ENCODE measurements at places on chromosomes 3 and 15.
A peak's percentile ranks its signal among the peaks of the same experiment; 100 is the strongest.

DNA sequence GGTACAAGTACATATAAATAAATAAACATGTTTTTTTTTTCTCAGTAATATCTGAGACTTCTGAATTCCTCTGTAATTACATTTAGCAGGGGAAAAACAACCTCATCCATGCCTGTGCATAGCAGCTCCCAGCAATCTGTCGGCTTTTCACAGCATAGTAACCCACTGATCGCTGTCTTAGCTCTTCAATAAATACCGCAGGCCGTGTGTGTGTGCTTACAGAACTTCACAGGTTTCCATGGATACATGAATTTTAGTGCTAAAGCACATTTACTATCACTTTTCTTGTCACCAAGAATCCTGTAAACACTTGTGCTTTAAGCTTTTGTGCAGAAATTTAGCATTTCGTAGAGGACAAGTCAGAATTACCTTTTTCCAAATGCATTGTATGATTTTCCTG is 4.0 kb upstream of the PLAAT1 start:
- no peak for DNase-seq

- no peak for DNase-seq
These were observed 16.8 kb downstream of the CGNL1 start for GRCh38 chr15:57393061-57393460.

DNA sequence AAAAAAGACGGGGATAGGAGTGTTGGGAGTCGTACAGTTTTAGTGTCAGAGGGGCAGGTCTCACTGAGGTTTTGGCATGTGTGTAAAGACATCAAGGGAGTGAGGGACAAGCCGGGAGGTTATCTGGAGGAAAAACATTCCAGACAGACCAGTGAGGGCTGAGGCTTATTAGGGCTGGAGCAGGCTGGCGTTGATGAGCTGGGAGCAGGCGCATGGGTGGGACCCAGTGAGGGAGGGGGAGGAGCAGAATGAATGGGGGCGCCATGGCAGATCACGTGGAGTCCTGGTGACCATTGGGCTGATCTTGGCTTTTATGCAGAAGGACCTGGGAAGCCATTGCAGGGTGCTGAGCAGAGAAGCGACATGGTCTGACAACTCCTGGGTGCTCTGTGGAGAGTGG is 180.2 kb downstream of the SLCO3A1 start:
- no peak for DNase-seq

DNA sequence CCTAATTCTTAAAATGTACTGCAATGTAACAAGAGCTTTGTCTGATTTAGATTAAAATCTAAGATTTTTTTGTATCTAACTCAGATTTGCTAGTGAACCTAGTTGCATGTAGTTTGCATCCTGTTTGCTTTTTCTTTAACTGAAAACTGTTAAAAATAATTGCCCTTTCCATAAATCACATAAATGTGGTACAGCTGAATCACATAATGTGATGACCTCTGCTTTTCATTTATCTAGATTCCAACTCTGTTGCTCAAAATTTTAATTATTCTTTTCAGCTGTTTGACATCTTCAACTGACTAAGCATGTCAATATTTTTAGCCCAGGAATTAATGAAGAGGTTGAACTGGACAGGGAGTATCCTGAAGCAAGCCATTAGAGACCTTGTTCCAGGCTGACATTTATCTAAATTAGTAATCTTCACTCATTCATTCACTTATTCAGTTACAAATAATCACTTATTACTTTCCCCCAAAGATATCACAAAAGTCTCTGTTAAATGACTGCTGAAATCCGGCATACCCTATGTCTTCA is 101.9 kb upstream of the PLXND1 start:
- DNase-seq, result no peak

DNA sequence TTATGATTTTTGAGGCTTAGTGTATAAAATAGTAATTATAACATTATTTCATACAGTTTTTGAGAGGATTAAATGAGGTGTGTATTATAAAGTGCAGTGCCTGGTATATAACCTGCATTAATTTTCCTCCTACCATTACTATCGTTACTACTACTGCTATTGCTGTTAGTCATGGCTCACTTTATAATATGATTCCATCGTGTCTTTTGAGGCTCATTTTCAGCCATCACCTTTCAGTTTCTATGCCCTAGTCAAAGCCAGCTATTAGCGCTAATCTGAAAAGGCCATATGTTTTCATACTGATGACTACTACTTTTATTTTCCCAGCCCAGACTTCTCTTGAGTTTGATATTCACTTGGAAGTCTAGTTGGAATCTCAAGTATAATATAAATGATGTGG is 5.5 kb downstream of the MEF2A start:
- DNase-seq, result no peak

GRCh38 chr3:16520970-16521881 is 7.7 kb upstream of the RFTN1 start:
- DNase-seq, result no peak

- DNase-seq, result no peak
These were observed 63.5 kb downstream of the MESD start for GRCh38 chr15:80926126-80926525.

DNA sequence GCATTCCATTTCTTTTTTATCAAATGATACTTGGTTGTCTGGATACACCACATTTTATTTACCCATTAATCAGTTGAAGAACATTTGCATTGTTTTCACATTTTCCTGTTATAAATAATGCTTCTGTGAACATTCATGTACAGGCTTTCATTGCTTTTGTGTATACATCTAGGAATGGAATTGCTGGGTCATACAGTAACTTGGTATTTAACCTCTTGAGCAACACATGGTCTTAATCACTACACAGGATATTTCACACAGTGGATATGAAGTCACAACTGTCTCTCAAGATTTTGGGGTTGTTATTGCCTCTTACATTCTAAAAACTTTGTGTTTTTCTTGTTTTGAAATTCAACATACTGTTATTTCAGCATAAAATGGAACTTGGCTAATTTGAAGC is 48.2 kb downstream of the C3orf85 start:
- DNase-seq, result no peak

GRCh38 chr3:141407047-141407446 is 38.7 kb downstream of the ZBTB38 start:
- no peak for DNase-seq

GRCh38 chr3:16484984-16485383 is 28.5 kb downstream of the RFTN1 start:
- DNase-seq, result no peak

GRCh38 chr3:117238806-117239205 is 529.2 kb downstream of the TUSC7 start:
- DNase-seq, result no peak

DNA sequence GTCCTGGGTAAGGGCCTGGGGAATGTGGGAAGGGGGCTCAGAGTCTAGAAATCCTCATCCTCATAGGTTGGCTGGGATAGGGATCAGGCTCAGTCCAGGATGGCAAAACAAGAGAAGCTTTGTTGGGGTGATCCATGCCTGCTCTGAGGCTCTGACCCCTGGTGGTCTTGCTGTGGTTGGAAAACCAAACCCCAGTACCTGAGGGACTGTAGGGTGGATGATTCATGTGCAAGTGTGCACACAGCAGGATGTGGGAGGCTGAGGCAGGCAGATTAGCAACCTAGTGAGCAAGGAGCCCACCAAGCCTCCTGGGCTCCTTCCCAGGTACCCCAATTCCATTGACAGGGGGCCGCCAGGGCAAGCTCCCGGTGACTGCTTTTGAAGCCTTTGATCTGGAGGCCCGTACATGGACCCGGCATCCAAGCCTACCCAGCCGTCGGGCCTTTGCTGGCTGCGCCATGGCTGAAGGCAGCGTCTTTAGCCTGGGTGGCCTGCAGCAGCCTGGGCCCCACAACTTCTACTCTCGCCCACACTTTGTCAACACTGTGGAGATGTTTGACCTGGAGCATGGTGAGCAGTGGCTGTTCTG is 3.1 kb downstream of the KLHDC8B start:
- DNase-seq, result no peak

DNA sequence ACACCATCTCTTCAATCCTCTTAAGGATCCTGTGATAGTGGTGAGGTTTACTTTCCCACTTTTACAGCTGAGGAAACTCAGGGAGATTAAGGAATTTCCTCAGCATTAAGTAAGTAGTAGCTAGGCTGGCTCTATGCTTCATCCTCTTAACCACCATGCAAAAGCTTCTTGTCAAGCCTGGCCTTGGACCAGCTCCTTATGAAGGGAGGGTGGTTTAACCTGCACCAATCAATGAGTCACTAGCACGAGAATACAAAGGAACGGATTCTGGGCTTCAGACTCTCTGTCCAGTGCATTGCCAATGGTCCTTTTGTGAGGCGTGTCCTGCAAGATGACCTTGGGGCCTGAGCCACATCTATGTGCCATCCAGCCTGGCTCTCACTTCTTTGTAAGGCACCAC is 202.0 kb upstream of the CFAP20DC start:
- DNase-seq, result no peak

DNA sequence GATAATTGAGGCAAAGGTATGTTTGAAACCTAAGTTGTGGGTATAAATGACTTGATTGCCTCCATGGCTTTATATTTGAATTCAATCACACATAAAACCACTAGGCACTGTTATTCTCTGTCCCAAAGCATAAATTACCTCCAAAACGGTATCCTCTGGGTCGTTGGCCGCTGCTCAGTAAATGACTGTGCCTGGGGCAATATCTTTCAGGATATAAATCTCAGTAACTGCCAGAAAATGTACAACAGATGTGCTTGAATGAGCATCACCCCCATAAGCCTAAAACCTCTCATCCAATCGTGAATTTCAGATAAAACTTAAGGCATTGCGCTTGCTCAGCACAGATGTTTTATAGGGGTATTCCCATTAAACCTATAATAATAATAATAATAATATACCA is 19.0 kb upstream of the C3orf49 start:
- DNase-seq, result no peak

DNA sequence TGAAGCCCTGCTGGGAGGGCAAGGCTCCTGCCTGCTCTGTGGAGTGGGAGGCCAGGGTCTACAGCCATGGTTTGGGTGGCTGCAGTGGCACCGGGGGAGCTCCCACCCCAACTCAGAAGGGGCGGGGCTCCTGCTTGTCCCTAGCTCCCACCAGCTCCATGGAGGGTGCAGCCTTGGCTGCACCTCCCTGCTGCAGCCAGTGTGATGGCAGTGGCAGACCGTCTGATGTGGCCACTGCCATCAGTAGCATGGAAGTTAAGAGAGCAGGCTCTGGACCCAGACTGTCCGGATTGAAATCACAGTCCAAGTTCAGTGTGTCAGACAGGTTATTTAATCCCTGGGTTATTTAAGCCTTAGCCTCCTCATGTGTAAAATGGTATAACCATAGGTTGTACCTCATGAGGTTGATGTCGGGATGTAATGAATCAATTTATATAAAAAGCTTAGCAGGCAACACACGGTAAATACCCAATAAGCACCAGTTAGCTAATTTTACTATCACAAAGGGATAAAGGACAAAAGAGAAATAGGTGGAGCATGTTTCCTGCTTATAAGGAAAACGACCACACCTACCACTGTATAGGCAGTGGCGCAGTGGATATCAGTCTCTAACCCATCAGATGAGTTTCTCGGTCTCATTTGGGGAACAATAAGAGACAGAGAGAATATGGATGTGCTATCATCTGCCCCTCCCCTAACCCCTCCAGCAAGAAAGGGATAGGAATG is 13.1 kb upstream of the NR1I2 start:
- DNase-seq, result no peak

- DNase-seq, result no peak
These were observed 16.8 kb downstream of the FGF7 start for GRCh38 chr15:49439678-49440395.

- peak; percentile 59 for DNase-seq
These were observed 433.8 kb upstream of the CBLB start for GRCh38 chr3:106302451-106303221.

DNA sequence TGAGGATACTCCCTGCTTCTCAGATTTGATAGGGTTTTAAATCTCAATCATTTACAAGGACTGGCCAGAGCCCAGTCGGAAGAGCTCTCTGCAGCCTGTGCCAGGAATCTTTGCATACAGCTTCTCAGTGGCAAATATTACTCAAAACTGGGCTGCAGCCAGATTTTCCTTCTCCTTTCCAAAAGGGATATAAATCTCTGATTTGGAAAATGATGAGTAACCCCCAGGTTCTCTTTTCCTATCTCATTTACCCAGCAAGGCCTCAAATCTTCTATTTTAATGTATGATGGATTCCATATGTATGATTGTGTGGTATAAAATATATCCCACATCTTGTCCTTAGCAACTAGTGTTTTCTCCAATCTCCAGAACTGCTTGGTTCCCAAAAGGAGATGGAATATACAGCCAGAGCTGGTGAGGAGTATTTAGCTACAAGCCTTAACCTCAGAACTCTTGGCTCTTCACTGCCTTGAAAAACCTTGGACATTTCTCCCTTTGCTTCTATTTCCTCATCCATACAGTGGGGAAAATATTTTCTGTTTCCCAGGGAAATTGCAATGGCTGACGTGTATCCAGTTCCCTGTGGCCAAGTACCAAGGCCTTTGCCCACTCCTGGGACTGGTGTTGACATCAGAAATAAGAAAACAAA is 114.4 kb downstream of the ATG7 start:
- DNase-seq, result no peak

DNA sequence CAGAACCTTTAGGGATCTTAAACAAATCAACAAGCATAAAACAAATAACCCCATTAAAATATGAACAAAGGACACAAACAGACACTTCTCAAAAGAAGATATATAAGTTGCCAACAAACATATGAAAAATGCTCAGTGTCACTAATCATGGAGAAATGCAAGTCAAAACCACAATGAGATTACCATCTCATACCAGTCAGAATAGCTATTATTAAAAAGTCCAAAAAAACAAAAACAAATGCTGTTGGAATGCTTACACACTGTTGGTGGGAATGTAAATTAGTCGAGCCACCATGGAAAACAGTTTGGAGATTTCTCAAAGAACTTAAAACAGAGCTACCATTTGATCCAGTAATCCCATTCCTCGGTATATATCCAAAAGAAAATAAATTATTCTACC is 423.6 kb downstream of the OTOL1 start:
- DNase-seq, result no peak

DNA sequence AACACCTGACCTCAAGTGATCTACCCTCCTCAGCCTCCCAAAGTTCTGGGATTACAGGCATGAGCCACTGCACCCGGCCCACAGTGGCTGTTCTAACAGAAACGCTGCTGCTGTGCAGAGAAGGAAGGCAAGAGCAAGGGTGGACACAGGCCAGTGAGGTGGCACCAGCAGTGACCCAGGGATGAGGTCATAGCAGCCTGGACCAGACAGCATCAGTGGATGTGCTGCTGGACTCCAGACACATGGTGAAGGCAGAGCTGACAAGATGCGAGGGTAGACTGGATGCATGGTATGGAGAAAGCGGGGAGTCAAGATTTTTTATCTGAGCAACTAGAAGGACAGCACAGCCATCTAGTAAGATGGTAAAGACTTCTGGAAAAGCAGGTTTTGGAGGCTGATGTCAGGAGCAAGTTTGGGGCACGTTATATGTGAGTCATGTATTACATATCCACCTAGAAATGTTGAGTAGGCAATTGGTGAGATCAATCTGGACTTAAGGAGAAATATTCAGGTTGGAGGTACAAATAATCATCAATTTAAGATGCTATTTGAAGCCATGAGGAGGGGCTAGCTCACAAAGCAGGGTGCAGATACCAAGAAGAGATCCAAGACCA is 22.1 kb upstream of the TJP1 start:
- DNase-seq, result no peak

- no peak for DNase-seq
These were observed 38.1 kb upstream of the LEKR1 start for GRCh38 chr3:156787926-156788663.

GRCh38 chr3:72375237-72376076 is 472.8 kb downstream of the SHQ1 start:
- no peak for DNase-seq
